Stimulated activated CD8-positive, alpha-beta memory T cell treated with anti-CD3 and anti-CD28 coated beads, Interleukin-4, amount 100 ng/mL, for 24 hours (primary cell): ENCODE measurements at places on chromosomes 2 and 18.

GRCh38 chr2:190489475-190489874 lies 45.0 kb downstream of the NEMP2 start:
- DNase-seq, result no peak

DNA sequence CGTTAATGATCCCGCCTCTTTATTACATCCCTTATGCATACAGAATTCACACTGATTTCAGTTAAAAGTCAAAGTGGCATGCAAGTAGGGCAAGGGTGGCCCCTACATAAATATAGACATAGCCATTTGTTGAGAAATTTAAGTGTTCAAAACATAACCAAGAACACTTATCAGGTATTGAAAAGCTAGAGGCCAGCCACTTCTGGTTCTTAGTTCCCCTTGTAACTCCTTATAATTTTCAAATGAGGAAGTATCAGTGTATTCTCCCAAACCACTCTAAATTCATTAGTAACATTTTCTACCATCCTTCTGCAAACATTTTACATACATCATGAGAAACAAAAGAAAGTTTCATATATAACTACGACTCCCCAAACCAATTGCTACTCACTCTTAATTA lies 5.8 kb upstream of the ARL5A start:
- DNase-seq, result no peak

DNA sequence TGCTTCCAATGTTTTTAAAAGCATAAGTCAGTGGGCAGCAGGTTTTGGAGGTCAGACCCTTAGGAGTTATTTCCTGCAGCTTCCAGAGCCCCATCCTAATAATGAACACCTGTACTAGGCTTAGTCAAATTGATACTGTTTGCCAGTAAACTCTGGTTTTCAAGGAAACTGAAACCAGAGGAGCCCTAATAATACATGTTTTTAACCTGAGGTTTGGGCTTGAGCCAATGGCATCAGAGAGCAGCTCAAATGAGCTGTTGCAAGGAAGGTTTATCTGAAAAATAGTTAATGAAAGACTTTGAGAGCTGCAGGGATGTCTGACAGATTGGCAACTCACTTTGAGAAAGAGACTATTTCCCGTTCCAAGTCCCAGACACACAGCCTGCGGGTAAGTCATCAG lies 54.6 kb downstream of the DCC start:
- no peak for DNase-seq

DNA sequence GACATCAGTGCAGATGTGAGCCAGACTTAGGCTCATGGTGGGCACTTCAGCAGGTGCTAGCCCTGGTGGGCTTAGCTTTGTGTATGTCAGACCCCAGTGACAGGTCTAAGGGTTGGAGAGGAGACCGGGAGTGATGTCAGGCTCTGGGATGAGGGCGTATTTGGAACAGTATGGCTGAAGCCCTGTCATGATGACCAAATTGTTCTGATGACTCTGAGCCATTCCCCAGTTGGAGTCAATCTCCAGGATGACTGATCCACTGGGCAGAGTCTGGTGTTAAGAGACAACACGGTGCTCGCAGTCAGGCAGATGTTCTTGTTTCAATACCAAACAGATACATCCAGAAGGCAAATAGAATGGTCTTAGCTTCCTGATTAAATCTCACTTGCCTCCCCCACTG lies 241.5 kb downstream of the SOX11 start:
- DNase-seq, result no peak

GRCh38 chr2:18066066-18066465 lies 187.6 kb downstream of the KCNS3 start:
- DNase-seq, result no peak

DNA sequence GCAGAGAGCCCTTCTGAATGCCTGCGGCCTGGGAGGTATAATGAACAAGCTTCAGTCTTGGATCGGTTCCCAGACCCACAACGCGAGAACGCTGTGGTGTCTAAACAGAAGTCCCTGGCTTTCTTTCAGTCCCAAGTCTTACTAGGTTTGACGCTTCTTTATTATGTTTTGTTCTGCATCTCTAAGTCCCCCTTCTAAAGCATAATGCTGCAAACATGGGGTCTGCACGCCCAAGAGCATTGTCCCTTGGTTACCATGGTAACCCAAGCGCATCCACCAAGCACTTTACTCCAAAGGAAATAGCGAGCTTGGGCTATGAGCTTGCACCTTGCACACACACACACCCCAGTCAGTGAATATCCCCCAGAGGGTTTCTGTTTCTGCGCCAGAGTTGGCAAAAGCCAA lies 193.7 kb downstream of the INO80D start:
- DNase-seq, result no peak

DNA sequence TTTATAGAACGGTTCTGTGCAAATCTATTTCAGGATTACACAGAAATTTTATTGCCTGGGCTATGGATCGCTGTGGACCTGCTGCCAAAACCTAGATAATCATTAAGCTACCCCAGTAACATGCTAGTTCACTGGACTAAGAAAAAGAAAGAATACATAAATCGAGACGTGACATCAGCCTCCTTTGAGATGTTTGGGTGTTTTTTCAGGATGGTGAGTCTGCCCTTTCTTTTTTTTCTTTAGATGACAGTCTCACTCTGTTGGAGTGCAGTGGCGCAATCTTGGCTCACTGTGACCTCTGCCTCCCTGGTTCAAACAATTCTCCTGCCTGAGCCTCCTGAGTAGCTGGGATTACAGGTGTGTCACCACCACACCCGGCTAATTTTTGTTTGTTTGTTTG lies 52.0 kb downstream of the FHOD3 start:
- DNase-seq, result no peak

DNA sequence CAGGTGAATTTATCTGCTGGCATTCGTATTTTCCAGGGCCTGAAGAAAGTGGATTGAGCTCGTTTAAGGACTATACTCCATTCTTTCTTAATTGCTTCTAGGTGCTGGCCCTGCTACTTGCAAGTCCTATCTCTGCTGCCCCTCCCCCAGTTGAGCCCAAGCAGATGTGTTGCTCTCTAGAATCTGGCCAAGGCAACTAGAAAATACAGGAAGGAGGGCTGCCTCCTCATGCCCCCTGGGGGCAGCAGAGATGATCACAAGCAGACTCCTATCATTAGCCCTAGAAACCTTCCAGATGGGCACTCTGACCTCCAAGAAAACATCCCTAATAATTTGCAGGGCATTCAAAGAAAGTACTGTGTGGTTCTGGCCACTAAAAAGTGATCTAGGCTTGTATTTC lies 72.5 kb upstream of the CYP26B1 start:
- no peak for DNase-seq

- DNase-seq, result no peak
Measured at GRCh38 chr2:67311536-67311935, 85.6 kb upstream of the ETAA1 start.

DNA sequence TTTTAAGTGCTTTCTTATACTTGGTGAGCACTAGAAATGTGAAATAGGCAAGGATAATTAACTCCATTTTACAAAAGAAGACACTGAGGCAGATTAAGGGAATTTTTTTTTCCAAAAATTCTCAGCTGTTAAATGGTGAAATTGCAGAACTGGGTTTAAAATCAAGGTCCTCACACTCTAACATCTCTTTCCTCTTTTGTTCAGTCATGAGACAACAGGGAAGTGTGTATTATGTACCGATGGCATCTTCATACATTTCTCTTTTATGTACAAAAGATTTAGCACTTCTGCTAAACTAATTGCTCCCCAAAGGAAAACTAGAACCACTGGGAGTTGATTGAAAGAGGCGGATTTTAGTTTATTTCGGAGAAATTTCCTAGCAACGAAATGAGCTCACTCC lies 203.0 kb downstream of the SETBP1 start:
- DNase-seq, result no peak

DNA sequence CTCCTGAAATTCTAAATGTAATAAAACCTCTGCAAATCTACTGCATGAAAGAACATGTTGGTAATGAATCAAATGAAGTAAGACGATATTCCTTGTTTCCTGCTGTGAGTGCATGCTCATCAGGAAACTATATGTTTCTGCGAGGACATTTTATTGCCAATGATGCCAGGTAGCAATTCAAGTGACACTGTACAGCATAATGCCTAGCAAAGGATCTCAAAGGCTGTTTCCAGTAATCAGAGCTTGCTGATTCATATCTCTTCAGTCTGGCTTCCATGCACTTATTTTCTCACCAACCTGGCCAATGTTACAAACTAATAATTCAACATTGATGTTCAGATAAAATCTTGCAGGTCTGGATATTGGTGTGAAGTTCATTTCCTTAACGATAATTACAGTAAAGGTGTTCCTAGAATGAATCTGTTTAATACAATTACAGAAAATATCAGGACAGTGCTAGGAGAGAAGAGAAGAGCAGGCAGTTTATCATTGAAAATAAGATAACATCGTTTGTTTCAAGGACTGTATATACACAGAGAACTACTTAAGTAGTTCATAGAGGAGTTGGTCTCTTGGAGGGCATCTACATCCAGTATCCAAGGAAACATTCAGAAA lies 568.5 kb upstream of the SOX11 start:
- no peak for DNase-seq

DNA sequence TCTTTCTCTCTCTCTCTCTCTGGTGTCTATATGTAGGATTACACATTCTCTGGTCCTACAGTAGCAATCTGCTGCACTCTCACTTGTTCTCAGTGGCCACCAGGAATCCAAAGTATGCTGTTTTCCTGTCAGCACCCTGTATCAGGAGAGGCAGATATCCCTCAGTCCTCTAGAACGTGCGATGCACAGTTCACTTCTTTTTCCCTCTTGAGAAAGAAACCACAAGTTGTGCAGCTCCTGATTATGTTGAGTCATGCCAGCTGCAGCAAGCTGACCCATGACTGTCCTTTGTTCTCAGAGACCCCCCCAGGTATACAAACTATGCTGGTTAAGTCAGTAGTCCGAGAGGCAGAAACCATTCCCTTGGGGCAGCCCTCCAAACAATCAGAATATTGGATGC lies 54.6 kb downstream of the LANCL1 start:
- no peak for DNase-seq

DNA sequence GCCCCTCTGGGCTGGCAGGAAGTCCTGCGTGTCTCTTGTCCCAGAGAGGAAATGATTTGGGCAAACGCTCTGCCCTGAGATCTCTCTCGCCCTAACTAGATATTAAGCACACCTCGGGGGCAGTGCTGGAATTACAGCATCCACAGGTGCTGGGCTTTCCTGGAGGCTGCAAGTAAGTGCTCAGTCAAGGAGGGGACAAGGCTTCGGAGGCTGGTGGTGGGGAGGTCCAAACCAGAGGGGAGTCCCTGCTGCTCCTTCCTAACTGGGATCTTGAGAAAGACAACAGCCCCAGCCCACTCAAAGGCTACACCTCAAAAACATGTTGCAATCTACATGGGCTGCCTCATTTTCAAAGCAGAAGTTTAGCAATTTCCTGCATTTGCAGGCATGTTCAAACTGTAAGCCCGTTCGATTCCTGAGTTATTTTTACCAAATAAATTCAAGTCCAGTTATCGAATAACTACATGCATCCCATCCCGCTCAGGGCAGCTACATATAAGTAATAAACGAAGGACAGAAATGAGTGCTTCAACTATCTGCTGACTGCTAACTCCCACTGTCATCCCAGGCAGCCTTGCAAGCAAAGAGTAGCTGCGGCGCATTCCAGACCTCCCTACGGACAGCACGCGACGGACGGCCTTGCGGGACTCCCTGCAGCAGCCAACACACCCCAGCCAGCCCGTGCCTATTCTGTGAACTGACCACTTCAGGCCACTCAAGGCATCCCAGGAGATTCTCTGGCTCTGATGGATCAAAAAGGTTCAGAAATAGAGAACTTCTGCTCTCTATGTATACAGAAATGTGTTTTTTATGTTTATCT lies 27.5 kb downstream of the ZNF516 start:
- DNase-seq, result no peak

- no peak for DNase-seq
Measured at GRCh38 chr2:100008956-100009355, 133.4 kb downstream of the AFF3 start.
